ENCODE measurements at places on chromosomes 1 and 21.

GRCh38 chr1:199629624-199630023 is 397.9 kb upstream of the NR5A2 start:
- no peak for DNase-seq

DNA sequence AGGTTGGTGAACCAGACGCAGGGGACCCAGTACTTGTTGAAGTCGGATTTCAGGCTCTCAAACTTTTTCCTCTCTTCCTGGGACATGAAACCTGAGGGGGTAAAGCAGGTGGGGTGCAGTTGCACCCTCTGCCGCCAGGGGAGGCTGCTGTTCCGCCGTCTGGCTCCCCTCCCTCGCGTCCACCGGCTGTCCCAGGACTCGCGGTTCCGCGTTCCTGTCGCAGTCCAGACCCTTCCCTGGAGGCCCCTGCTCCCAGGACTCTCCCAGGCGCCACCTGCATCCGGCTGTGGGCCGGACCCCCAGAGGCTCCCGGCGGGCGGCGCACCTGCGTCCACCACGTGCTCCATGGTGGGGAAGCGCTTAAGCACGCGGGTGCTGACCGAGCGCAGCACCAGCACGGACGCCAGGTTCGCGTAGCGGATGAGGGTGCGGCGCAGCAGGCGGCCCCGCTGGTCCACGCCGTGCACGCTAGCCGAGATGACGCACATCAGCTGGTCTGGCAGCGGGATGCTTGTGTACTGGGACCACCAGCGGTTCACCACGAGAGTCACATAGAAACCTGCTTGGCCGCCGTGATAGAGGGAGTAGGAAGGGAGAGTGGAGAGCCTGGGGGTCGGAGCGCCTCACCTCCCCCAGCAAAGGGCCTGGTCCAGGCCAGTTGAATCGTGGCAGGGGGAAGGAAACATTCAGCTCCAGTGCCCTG is 1.7 kb downstream of the BEST4 start:
- DNase-seq: peak; percentile 71

DNA sequence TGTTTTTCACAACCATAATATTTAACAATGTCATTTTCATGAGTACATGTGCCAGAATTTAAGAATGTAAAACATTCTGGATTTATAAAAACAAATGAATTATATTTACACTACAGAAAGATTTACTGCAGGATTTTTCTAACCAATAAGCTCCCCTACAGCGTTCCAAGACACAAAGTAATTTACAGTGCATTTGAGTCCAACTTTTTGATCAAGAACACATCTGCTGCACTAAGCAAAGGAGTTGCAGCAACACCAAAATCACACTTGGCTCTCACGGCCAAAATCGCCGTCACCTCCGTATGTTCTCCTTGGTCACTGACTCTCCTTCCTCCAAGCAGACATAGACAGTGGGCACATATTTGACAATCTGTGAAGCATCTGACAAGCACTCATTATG is 7.7 kb downstream of the VPS26C start:
- no peak for DNase-seq

DNA sequence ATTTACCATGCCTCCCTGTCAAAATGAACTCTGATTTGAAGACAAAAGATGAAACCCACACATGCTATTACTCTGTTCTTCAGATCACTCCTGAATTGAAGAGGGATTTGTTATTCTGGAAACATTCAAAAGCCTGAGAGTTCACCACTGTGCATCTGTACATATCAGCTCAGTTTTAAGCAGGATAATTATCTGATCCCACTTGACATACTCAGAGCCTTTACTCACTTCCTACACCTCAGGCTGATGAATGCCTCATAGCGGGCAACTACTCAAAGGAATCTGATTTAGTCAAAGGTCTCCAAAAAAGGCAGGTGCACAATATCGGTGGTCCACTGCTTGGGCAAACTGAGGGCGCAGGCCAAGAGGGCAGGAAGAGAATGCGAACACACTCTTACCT is 47.5 kb upstream of the LPAR3 start:
- DNase-seq: peak; percentile 51

GRCh38 chr1:225537554-225538251 is 109.9 kb upstream of the LBR start:
- DNase-seq: no peak

DNA sequence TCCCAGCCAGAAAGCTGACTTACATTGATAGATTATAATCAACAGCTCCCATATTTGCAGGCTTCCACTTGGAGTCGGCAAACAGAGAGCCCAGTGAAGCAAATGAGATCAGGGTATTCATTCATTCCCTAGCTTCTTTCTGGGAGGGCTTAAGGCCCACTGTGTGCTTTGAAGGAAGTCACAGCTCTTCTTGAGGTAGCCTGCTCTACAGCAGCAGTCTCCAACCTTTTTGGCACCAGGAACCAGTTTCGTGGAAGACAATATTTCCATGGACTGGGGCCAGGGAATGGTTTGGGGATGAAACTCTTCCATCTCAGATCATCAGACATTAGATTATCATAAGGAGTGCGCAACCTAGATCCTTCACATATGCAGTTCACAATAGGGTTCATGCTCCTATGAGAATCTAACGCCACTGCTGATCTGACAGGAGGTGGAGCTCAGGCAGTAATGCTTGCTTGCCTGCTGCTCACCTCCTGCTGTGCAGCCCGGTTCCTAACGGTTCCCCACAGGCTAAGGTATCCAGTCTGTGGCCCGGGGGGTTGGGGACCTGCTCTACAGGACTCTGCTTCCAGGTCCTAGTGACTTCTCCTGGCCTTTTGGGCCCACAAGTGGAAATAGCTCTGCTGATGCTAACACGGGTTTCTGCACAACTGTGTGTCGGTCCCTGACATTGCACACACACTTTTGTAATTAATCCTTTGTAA is 13.7 kb upstream of the ADAM30 start:
- DNase-seq: no peak

GRCh38 chr1:38082769-38083263 is 36.2 kb upstream of the POU3F1 start:
- no peak for DNase-seq

- peak; percentile 4 for DNase-seq
Observed at GRCh38 chr21:15676935-15677334, 52.8 kb upstream of the USP25 start.

- DNase-seq: no peak
Observed at GRCh38 chr1:85570446-85571180, 9.9 kb upstream of the CCN1 start.

GRCh38 chr1:227855687-227856086 is 40.2 kb downstream of the PRSS38 start:
- no peak for DNase-seq

DNA sequence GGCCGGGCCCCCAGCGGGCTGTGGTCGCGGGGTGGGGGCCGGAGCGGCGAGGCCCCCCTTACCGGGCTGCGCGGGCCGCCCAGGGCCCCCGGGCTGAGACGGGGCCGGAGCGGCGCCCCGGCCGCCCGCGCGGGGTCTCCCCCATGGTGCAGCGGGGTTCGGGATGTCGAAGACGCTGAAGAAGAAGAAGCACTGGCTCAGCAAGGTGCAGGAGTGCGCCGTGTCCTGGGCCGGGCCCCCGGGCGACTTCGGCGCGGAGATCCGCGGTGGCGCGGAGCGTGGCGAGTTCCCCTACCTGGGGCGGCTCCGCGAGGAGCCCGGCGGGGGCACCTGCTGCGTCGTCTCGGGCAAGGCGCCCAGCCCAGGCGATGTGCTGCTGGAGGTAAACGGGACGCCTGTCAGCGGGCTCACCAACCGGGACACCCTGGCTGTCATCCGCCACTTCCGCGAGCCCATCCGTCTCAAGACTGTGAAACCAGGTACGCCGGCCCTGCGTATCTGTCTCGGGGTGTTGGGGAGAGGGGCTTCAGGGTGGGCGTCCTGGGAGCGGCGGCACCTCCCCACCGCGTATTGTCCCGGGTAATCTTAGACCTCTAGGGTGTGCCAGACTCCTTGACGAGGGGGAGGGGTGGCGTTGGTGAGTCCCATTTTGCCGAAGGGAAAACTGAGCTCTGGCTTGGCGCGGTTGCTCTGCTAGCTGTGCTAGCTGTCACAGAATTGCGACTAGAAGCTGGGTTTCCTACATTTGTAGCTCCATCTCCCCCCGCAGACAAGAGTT is 745 bp downstream of the MAGI3 start:
- DNase-seq: peak; percentile 57

DNA sequence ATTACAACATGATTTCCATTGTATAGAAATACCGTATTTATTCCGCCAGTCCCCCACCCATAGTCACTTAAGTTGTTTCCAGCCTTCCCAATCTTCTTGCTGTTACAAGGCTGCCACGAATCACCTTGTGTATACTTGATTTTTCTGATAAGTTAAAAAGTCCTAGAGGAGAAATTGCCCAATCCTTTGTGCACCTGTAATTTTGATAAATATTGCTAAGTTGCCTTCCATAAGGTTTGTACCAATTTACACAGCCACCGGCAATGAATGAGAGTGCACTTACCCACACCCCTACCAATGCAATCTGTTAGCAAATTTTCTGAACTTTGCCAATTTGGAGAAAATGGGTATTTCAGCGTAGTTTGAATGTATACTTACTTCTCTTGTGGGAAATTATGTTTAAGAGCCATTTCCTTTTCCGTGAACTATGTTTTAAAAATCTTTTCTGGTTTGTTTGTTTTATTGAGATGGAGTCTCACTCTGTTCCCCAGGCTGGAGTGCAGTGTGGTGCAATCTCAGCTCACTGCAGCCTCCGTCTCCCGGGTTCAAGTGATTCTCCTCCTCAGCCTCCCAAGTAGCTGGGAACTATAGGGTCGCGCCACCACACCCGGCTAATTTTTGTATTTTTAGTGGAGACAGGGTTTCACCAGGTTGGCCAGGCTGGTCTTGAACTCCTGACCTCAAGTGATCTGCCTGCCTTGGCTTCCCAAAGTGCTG is 87.4 kb downstream of the DHRS3 start:
- no peak for DNase-seq

- no peak for DNase-seq
Observed at GRCh38 chr1:214621236-214621635, 18.2 kb downstream of the CENPF start.

DNA sequence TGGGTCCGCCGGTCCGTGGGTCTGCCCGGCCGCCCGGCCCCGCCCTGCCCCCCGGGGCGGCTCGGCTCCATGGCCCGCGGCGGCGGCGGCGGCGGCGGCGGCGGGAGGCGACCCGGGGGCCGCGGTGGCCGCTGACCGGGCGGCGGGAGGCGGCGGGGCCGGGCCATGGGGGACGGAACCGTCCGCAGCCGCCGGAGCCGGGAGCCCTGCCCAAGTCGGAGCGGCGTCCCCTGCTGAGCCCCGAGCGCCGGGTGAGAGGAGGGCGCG is 184 bp downstream of the B4GALT2 start:
- DNase-seq: no peak

GRCh38 chr1:8533907-8534306 is 216.0 kb downstream of the SLC45A1 start:
- DNase-seq: no peak

DNA sequence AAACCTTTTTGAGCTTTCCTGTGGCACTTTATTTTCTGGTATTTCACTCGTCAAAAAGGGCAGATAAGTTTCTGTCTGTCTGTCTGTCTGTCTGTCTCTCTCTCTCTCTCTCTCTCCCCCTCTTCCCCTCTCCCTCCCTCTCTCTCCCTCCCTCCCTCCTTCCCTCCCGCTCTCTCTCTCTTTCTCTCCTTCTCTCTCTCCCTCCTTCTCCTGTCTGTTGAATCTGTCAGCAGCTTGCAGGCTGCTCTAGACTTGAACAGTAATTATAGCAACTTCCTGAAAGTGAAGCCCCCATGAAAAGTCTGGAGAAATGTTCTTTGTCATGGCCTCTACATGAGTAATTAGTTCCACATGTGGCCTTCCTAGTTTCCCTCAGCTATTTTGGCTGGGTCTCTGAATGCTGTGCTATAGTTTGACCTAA is 275.2 kb upstream of the C1orf105 start:
- no peak for DNase-seq

DNA sequence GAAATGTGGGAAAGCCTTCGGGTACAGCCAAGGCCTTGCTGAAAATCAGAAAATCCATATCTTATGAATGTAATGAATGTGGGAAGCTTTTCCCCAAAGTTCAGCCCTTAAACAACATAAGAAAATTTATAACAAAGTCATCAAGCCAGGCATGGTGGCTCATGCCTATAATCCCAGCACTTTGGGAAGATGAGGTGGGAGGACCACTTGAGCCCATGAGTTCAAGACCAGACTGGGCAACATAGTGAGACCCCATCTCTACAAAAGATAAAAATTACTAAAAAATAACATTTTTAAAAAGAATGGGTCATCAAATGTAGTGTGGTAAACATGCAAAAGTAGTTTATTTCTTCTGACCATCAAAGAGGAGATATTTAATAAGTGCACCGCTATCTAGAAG is 45.9 kb downstream of the KIAA0319L start:
- DNase-seq: no peak

GRCh38 chr1:205220421-205220820 is 7.3 kb upstream of the TMCC2 start:
- no peak for DNase-seq

GRCh38 chr1:39648496-39648895 is 9.1 kb upstream of the HEYL start:
- no peak for DNase-seq

- DNase-seq: peak; percentile 20
Observed at GRCh38 chr1:84653130-84653677, 37.1 kb downstream of the SSX2IP start.

DNA sequence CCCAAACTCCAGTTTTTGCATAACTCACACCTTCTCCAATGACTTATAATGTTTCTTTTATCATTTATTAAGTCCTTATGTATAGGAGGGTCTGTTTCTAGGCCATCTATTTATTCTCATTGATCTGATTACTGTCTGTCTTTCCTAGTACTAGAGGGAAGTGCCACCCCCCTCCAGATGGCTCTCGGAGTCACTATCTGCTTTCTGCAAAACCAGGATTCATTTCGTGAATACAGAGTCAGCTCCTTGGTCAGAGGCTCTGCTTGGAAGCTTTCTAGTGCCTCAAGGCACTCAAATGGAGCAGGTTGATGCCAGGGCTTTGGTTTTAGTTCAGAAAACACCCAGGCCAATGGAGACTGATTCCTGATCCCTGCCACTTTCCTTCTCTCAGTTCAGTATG is 102.3 kb upstream of the CD34 start:
- DNase-seq: no peak

DNA sequence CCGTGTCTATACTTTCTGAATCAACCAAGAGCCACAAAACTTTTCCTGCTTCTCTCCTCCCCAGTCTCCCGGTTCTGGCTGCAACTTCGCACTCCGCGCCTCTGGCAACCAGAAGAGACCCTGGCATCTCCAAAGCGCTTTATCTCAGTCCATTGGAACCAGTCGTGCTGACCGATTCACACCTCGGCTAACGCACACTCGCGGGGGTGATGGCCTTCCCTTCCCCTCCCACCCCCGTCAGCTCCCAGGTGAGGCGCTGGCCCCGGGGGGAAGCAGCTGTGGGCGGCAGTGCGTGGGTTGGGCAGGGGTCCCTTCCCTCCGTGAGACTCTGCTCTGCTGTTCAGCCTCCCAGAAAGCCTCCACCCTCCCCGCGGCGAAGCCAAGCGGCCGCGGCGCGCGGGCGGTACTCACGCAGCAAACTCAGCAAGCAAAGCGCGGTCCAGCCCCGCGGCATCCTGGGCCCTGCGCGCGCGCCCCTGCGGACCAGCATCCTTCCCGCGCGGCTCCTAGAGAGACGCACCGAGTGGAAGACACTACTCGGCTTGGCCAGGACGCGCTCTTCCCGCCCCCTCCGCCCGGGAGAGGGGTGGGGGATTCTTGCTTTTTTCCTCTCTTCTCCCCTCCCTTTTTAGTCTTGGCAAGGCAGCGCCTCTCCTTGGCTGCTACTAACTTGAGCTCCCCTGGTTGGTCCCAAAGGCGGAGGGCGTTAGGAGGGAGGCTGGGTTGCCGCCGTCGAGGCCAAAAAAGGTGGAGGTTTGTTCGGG is at the start of gene CD34:
CD34 (minus strand) TSS at position 535 of the 764 bp plus-strand sequence; CDS start at position 490, 45 bp downstream.
- peak; percentile 16 for DNase-seq

GRCh38 chr1:52665006-52665941 is 32.3 kb downstream of the SHISAL2A start:
- DNase-seq: peak; percentile 95

All from epithelial cell of esophagus (primary cell).